Left cardiac atrium (tissue), 4 donors: ENCODE measurements at places on chromosomes 11 and 22. TPM values are rescaled to one million over a fixed set of nuclear protein-coding genes. Genes with fewer than 3 reads are reported as not detected.
A peak's percentile ranks its signal among the peaks of the same experiment; 100 is the strongest.

Gene ABTB2
- 19.3 TPM for total RNA-seq

Gene CCDC188
- total RNA-seq = 0.44 TPM

Gene RASD2
- total RNA-seq = 4.0 TPM

Gene TTC36
- 1.2 TPM for total RNA-seq

Gene TMPRSS6
- not detected for total RNA-seq

- no peak for DNase-seq
These were observed 100.8 kb upstream of the CLPB start for GRCh38 chr11:72535194-72535547.

- peak; percentile 88 for DNase-seq
These were observed 16.9 kb downstream of the TSPAN4 start for GRCh38 chr11:859394-860131.

DNA sequence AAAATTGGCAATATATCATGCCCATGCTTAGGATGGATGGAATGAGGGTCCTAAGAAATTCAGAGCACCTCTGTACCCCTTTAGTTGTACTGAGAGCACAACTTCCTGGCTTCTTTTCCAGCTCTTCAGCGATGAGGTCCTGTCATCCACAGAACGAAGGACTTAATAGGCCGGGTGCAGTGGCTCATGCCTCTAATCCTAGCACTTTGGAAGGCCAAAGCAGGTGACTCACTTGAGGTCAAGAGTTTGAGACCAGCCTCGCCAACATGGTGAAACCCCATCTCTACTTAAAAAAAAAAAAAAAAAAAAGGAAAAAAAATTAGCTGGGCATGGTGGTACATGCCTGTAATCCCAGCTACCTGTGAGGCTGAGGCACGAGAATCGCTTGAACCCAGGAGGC is 125.3 kb upstream of the BMAL1 start:
- no peak for DNase-seq

GRCh38 chr11:134574425-134574824 is 162.4 kb upstream of the B3GAT1 start:
- no peak for DNase-seq

GRCh38 chr11:43267856-43268580 is 43.8 kb upstream of the API5 start:
- peak; percentile 65 for DNase-seq

GRCh38 chr11:100910808-100911207 is 218.8 kb downstream of the PGR start:
- no peak for DNase-seq

DNA sequence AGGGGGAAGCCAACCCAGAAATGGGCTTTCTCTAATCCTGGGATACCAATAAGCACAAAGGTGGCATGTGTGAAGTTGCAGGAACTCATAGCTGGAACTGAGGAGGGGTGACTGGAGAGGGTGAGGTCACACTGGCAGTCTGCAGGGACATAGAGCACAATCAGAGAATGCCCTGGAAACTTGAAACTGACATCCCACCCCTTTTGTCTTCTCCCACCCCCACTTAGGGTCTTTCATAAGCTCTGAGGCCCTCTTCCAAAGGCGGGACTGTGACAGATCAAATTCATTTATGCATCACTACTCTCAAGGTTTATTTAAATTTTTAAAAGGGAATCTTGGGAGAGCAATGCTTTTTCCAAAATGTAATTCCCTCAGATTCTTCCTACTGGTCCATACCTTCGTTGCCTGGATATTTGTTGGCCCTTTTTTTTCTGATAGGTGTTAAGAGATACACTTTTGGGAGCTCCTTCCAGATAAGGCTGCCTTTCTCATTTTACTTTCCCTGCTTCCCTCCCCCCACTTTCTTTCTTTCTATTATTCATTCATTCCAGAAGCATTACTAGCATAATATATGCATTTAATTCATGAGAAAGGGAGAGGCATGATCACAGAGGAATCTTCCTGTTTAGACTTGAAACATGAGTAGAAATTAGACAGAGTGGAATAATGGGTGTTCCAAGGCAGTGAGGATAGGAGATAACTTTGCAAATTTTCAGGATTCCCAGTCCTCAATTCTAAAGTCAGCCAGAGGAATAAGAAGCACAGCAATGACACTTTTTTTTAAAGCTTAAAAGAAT is 14.8 kb downstream of the OR51E2 start:
- no peak for DNase-seq

DNA sequence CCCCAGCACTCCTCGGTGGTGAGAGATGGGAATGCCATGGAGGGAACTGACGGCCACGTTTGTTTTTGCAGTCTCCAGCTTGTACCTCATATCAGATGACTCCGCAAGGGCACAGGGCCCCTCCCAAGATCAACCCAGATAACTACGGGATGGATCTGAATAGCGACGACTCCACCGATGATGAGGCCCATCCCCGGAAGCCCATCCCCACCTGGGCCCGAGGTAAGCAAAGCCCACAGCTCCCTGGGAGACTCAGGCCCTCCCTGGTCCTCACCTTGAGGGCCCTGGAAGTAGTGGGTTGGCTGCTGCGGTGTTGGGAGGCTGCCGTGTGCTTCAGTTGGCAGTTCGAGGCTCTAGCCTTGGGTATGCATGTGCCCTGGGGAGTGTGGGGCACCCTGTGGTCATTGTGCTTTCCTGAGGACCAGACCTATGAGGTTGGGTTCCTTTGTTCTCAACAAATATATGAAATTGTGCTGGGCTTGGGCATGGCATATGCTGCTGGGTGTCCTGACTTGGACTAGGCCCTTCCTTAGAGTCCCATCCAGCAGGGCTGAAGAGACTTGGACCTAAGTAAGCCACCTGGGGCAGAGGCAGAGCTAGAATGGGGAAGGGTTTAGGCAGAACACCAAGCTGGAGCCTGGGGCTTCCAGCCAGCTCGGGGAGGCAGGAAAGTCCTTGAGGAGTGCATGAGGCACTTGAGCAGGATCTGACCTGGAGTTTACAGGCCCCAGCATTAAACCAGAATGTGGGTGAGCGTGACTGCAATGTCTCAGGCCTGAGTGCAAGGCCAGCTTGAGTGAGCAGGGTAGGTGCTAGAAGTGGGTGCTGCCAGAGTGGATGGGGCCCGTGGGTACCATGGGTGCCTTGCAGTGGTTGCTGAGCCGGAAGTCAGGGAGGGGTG is 26.4 kb downstream of the INCENP start:
- no peak for DNase-seq

DNA sequence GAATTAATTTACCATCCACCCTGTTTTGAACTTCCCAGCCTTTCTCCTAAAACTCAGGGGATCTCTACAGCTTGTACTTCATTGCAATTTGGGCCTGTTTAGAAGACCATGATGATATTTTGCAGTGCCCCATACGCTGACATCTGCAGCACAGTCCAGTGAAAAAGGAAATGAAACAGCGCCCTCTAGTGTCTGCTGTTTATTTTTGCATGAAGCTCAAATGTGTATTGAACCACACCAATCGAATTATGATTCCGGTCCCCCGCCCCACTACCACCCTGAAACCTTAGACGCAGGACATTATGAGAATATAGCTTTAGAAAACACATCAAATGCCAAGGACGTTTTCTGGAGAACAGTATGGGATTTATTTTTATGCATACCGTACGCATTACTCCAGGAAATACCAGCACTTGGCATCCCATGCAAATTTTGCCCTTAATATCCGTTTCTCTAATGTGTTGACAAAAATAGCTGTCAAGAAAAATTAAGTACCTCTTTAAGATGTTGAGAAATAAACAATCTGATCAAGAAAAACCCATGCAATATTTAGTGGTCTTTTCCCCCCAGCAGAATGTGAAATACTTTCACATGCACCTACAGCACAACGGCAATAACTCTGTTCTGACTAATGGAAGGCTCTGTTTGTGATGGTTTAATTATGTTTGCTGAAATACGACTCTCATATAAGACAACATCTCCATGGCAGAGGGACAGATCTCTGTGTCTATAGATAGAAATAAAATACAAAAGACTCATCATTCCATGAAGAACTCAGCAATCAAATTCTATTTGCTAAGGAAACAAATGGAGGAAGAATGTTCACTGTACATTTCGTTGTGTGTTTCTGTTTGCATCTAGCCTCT is 93.9 kb downstream of the TECTA start:
- DNase-seq = no peak

- no peak for DNase-seq
These were observed 11.8 kb upstream of the PRODH start for GRCh38 chr22:18947905-18948304.

- no peak for DNase-seq
These were observed 49.4 kb upstream of the ADA2 start for GRCh38 chr22:17268501-17269223.

- DNase-seq = no peak
These were observed 13.0 kb downstream of the DNAJB13 start for GRCh38 chr11:73963861-73964260.

DNA sequence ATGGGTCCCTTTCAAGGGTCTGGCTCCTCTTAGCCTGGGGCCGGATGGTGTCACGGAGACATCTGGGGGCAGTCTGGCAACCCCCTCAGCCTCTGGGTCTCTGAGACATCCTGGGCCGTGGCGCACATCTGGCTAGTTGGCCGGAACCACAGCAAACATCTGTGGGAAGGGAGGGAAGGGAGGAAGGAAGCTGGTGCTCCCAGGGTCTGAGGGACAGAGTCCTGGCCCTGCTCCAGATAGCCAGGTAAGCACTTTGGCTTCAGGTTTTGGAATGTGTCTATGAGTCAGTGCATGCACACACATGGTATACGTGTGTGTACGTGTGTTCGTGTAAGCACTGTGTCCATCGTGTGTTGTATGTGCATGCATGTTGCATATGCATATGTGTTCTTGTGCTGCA is 225.1 kb downstream of the MN1 start:
- no peak for DNase-seq

- no peak for DNase-seq
These were observed 3.0 kb upstream of the ANKK1 start for GRCh38 chr11:113384551-113384950.

GRCh38 chr11:13333456-13333957 is 55.9 kb downstream of the BMAL1 start:
- DNase-seq = no peak

GRCh38 chr11:60204922-60205321 is 22.0 kb upstream of the MS4A6A start:
- DNase-seq = no peak

DNA sequence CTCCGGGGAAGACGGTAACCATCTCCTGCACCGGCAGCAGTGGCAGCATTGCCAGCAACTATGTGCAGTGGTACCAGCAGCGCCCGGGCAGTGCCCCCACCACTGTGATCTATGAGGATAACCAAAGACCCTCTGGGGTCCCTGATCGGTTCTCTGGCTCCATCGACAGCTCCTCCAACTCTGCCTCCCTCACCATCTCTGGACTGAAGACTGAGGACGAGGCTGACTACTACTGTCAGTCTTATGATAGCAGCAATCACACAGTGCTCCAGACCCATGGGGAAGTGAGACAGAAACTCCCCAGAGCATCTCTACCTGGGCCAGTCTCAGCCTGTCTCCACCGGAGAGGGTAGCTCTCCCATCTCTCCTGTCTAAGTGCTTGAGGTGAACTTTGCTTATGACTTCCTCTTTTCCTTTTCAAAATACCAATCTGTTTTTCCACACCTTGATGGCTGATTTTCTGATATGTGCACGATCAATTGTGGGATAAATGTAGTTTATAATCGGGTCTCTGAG is 48.5 kb upstream of the VPREB1 start:
- DNase-seq = no peak

- no peak for DNase-seq
These were observed 4.6 kb downstream of the MYH9 start for GRCh38 chr22:36383110-36383581.

DNA sequence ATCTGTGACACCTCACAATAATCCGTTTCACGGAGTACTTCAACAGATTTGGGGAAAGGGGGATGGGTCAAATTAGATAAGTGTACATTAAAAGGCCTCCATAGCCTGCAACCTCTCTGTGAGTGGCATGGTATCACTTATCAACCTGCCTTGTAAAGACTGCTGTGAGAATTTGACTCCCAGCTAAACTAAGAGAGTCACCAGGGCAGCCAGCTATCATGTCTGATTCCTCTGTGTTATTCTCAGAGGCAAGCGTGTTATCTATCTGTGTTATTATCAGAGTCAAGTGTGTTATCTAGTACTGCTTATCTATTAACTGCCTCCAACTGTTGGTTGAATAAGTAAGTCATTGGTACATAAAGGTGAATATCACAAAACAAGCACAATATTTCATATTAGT is 4.1 kb upstream of the FAM83F start:
- no peak for DNase-seq

DNA sequence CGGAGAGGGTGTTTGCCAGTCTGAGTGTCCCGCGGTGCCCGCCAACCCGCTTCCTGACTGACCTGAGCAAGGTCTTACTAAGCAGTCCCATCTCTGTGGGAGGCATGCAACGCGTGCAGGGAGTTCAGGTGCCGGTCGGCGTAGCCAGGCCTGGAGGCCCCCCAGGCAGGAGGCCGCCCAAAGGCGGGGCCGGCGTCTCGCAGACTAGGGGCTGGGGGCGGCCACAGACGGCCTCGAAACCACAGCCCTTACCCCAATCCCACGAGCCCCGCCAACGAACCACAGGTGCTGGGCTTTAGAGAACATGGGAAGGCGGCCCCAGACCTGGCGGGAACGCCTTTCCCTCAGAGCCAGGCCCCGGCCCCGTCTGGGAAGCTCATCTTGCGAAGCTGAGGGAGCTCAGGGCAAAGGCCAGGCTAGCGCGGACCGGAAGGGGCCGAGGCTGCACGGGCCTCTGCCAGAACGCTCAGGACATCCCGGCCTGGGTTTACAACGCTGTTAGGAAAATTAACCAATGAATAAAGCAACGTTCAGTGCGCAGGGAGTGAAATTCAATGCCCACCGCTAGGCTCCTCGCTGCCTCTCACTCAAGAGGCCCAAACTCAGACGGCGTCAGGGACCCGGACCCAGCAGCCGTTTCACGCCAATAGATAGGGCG is 2.1 kb upstream of the MTFP1 start:
- DNase-seq = no peak

- DNase-seq = no peak
These were observed 32.9 kb upstream of the CLMP start for GRCh38 chr11:123227763-123228495.

DNA sequence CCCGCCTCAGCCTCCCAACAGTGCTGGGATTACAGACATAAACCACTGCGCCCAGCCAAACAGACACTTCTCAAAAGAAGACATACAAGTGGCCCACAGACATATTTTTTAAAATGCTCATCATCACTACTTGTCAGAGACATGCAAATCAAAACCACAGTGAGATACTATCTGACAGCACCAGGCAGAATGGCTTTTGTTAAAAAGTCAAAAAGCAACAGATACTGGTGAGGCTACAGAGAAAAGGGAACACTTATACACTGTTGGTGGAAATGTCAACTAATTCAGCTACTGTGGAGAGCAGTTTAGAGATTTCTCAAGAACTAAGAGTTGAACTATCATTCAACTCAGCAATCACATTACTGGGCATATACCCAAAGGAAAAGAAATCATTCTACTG is 67.0 kb downstream of the ARHGAP20 start:
- DNase-seq = no peak
